Lower leg skin (tissue), 4 donors: ENCODE measurements at places on chromosomes 3 and 15.

DNA sequence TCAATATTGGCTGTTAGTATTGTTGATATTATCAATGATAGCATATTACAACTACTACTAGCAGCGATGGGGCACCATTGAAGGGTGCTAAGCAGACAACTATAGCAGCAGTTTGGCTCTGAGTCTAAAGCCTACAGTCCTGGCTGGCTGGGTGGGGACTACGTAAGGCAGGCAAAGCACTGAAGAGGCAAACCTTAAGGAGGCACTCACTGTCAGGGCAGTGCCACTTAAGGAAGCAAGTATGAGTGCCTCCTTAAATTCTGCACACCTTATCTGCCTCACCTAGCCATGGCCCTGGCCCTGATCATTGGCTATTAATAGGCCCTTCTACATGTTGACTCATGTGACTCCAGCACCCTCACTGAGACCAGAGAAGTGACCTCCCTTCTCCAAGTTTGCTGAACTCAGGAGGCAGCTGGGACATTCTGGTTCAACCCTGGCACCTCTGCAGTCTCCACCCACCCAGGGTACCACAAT, 20.6 kb downstream of the CDCP1 start:
- no peak for DNase-seq

GRCh38 chr15:98953000-98953787, 54.4 kb downstream of the PGPEP1L start:
- DNase-seq: no peak

DNA sequence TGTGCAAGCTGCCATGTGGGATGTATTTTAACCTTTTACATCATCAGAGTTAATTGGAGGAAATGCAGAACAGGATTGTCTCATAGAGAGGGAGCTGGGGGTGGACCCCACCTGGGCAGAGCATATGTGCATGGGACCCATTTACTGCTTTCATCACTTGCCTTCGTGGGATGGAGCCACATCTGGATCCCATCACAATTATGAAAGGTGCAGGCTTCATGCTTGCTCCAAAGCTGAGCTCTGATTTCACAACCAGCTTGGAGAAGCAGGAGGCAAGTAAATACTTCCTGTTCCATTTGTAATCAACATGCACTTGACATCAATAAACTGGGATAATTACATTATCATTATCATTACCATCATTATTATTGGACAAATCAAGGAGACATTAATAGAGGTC, 161.9 kb downstream of the ALDH1A2 start:
- no peak for DNase-seq

- DNase-seq: no peak
These were observed 159.6 kb upstream of the IL12A start for GRCh38 chr3:159829056-159829455.

GRCh38 chr15:60585743-60586708, 107.1 kb upstream of the ICE2 start:
- peak; percentile 71 for DNase-seq

DNA sequence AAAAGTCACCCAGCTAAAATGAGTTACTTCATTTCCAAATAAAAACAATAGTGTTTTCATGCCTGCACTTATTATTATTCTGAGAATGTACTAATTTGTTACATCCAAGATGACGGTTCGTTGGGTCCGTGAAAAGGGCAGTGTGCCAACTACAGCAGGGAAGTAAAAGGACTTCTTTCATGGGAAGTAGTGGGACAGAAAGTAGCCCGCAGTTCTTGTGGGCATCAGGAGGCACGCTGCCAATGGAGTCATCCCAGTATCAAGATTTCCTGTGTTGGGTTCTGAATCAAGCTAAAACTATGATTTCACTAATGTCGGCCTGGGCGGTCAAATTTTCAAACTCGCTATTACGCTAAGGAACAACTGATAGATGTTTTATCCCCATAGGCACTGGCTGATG, 254.5 kb upstream of the SOX2 start:
- DNase-seq: no peak

- no peak for DNase-seq
These were observed 77.2 kb upstream of the SLC6A1 start for GRCh38 chr3:10915376-10915775.

GRCh38 chr15:66580643-66581042, 14.8 kb upstream of the LCTL start:
- DNase-seq: no peak

DNA sequence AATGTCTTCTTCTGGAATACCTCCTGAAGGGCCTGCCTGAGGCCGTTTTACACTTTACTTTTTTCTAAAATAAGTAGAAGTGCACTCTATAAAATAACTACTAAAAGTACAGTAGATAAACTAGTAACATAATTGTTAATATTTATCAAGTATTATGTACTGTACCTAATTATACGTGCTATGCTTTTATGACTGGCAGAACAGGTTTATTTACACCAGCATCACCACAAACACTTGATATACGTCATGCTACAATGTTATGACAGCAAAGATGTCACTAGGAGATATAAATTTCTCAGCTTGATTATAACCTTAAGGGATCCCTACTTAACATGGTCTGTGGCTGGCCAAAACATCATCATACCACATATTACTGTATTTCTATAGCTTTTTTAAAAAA, 29.4 kb downstream of the DLG1 start:
- DNase-seq: no peak

DNA sequence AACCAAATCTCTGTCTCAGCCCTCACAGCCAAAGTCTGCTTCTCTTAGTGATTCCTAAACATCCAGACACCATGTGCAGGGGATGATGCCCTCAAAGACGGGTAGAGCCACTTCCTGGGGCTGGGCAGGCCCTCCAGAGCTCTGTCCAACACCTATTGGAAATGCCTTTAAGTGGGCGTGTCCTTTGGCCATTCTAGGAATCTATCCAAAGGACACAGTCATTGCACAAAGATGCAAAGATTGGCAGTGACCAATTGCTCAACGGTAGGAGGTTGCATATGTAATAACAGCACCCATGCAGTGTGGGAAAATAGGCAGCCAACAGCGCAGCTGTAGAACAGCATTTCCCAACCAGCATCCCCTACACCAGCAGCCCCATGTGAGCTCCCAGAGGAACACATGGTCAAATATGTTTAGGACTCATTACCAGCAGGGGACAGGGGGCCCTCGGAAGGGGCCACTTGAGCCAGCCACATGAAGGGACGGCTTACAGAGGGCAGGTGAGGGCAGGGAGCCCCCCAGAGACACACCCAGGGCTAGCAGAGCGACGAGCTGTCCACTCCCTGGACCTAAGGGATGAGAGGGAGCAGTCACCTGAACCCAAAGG, 142.8 kb upstream of the IQSEC1 start:
- no peak for DNase-seq

GRCh38 chr15:82999905-83000671, 11.4 kb downstream of the C15orf40 start:
- no peak for DNase-seq

GRCh38 chr3:30893678-30894325, 659 bp downstream of the GADL1 start:
- DNase-seq: no peak

GRCh38 chr3:108509871-108510270, 525 bp downstream of the MYH15 start:
- DNase-seq: no peak

GRCh38 chr3:112619295-112619694, 21.6 kb downstream of the CCDC80 start:
- no peak for DNase-seq

GRCh38 chr3:127394984-127395662, 107.3 kb upstream of the PRR20G start:
- DNase-seq: peak; percentile 64

DNA sequence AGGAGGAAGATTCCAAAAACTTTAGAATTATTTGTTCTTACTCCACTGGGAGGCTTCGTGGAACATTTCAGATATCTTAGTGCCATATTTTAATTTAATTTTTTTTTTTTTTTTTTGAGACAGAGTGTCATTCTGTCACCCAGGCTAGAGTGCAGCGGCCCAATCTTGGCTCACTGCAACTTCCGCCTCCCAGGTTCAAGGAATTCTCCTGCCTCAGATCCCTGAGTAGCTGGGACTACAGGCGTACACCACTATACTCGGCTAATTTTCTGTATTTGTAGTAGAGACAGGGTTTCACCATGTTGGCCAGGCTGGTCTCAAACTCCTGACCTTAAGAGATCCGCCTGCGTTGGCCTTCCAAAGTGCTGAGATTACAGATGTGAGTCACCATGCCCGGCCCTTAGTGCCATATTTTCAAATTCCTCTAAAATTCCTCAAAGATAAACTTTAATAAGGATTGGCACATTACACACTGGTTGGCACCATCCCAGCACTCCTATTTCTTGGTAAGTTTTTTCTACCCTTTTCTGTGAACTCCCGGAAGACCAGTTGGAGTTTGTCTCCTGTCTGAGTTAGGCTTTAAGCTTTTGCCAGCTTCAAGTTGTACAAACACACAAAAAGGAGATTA, 693.7 kb downstream of the MCTP2 start:
- no peak for DNase-seq

- no peak for DNase-seq
These were observed 44.5 kb downstream of the ANAPC13 start for GRCh38 chr3:134441321-134441720.

- DNase-seq: no peak
These were observed 184.1 kb upstream of the LRRC3B start for GRCh38 chr3:26438325-26438940.

- DNase-seq: no peak
These were observed 36.9 kb downstream of the SETMAR start for GRCh38 chr3:4340077-4340410.

DNA sequence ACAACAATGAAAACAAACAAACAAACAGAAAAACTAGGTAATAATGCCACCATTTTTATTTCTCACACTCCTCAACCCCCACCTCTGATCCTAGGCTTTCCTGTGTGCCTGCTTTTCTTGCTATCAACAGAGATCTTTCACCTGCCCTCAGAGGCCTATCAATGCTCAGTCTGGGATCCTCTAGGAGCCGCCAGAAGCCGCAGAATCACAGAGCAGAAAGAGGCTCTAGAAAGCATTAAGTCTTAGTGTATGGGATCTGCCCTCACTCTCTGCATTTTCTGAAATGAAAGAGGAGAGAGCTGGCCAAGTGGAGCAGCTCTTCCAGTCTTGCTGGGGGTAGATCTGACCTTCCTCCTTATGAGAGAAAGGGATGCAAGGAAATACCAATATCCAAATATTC, 306.8 kb downstream of the TUSC7 start:
- no peak for DNase-seq

- DNase-seq: peak; percentile 86
These were observed 2.3 kb downstream of the OCA2 start for GRCh38 chr15:28096670-28097431.

- no peak for DNase-seq
These were observed 1.3 kb downstream of the TSPAN3 start for GRCh38 chr15:77069521-77070121.

- no peak for DNase-seq
These were observed 4.4 kb upstream of the FOXB1 start for GRCh38 chr15:59999612-60000112.

- DNase-seq: no peak
These were observed 28.2 kb downstream of the GRAMD2A start for GRCh38 chr15:72169236-72169920.

DNA sequence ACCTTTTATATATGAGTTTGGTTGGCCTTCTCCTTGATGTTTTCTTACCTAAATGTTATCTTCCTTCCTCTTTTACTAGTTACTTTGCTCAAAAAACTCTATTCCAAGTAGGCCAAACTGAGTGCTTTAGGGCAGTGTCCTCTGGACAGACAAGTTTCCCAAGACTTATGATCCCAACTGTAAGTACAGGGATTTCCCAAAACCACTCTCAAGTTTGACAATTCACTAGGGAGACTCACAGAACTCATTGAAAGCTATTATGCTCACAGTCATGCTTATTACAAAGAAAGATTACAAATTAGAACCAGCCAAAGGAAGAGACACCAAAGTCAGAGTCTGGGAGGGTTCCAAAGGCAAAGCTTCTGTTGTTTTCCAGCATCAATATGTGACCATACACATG, 534.2 kb upstream of the ALCAM start:
- DNase-seq: no peak

DNA sequence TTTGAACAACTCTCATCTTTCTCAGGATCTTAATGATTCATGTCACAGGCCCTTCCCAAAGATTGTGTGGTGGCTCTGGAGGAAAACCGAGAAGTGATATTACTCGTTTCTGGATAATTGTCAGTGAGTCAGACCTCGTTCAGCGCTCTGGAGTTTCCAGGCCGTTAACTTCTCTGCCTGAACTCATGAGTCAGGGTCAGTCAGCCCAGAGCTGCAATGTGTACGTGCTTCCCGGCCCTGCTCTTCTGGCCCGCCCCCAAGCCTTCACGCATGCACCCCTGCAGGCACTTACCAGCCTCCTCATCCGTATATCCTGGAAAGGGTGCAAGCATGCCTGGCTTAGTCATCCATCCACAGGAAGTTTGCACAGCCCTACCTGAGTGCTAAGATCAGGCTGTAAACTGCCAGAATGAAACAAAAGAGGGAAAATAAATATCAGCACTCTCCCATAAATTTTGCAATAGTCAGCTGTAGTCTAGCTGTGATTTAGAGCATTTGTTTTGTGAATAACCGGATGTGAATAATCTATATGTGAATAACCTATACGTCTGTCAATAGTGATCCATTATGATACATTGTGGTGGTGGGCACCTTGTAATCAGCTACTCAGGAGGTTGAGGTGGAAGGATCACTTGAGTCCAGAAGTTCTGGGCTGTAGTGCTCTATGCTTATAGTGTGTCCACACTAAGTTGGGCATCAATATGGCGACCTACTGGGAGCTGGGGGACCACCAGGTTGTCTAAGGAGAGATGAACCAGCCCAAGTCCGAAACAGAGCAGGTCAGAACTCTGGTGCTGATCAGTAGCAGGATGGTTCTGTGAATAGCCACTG, 35.3 kb upstream of the SEMA4B start:
- peak; percentile 82 for DNase-seq

DNA sequence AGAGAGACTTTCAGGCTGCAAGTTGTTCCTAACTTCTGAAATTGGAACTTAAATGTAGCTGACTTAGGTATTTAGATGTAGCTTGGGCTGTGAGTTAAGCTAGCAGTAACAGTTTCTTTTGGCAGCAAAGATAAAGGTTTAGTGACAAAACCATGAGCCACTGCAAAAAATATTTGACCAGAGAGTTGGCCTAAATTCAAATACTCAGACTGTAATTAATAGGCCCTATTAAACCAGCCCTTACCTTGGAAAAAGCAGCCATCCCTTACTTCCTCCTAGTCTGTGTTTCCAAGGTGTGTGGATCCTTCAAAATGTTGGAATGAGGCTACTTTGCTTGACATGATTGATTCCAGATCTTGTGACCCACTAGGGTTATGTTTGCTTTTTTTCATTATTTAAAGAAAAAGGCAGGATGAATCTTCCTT, 8.2 kb downstream of the TPM1 start:
- no peak for DNase-seq

- no peak for DNase-seq
These were observed 1.1 kb downstream of the SSR3 start for GRCh38 chr3:156553705-156554356.

- no peak for DNase-seq
These were observed 145.4 kb downstream of the GAP43 start for GRCh38 chr3:115768661-115769060.

GRCh38 chr15:27059610-27060202, 88.7 kb downstream of the GABRG3 start:
- DNase-seq: peak; percentile 22
